ENCODE measurements at places on chromosomes 4 and X.
A peak's percentile ranks its signal among the peaks of the same experiment; 100 is the strongest.

DNA sequence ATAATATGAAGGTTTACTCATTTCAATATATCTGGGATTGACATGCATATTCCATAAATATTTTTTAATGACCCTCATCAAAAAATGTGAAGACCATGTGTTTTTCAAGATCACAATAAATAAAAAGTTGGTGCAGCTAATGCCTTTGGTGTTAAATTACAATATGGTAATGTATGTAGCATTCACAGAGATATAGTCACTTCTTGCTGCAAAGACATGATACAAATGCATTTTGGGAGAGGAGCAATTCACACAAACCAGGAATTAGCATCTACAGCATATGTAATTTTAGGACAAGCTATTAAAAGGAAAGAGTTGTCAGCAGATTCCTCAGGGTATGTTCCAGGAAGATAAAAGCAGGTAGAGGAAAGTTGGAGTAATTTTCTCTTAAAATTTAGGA, 734.5 kb upstream of the HTR2C start:
- DNase-seq, result no peak

- DNase-seq, result peak; percentile 11
These were observed 37.7 kb downstream of the FRYL start for GRCh38 chr4:48742412-48742811.

DNA sequence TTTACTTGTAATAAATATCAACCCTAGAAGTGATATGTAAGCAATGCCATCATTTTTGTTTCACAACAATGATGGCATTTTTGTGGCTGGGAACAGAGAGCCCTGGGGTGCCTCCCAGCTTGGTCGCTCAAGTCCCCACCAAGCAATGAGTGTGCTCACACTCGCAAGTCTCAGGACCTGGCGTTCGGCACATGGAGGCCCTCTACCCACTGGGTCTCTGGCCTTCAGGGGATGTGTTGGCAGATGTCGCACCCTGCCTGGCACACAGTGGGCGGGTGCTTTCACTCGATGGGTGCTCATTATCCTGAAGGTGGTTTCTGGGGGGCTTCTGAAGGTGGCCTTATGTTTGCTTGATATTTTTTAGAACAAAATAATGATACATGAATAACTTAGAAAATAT, 74.7 kb upstream of the STS start:
- DNase-seq, result no peak

DNA sequence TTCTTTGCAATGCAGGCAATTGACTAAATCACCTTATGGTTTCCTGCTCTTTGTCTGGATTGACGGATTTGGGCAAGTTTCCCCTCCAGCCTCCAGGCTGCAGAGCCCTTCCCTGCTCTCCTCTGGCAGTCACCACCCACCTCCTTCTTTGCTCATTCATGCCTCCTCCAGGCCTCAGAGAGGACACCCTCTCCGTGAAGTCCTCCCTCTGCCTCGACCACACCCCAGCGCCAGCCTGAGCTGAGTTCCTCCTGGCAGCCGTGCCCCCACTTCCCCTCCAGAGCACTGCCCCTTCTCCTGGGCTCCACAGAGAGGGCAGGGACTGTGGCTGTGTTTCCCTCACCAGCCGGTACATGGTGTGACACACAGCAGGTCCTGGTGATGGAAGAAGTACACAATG, 53.7 kb downstream of the DCTD start:
- no peak for DNase-seq

DNA sequence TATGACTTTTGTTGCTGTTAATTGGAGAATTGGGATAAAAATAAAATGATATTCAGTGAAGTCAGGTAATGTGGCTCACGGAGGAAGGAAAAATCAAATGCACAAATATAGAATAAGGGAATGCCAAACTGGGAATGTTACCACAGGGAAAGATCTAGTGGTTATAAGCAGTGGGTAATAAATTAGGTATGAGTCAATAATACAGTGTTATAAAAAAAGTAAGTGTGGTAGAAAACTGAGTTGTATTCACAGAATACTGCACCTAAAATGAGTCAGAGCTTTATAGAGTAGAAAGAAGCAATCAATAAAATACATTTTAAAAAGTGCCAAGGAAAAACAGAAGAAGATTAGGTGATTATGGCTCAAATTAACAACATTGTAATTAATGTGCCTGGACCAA, 34.5 kb downstream of the INTS12 start:
- no peak for DNase-seq

DNA sequence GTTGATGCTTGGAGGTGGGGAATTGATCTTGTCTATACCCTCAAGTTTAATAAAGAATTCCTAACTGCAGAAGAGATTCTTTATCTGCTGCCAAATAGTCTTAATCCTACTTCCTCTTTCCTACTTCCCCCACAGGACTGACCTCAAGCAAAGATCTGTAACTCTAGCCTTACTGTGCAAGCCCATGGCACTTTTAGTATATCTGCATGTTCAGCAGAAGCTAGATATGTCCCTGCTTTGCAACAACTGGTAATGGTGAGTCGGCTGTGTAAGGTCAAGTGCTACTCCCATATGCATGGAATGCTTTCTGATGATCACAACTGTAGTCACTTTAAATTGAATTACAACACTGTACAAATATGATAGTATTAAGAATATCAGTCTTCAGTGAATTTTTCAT, 26.3 kb upstream of the PDS5A start:
- DNase-seq, result peak; percentile 39

GRCh38 chrX:48794911-48795515, 6.9 kb upstream of the HDAC6 start:
- DNase-seq, result peak; percentile 68

DNA sequence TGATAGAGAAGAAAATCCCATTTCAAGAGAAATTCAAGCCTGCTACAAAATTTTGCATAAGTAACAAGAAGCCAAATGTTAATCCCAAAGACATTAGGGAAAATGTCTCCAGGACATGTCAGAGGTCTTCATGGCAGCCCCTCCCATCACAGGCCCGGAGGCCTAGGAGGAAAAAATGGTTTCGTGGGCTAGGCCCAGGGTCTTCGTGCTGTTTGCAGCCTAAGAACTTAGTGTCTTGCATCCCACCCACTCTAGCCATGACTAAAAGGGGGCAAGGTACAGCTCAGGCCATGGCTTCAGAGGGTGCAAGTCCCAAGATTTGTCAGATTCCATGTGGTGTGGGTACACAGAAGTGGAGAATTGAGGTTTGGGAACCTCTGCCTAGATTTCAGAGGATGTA, 57.8 kb upstream of the TAPT1 start:
- DNase-seq, result no peak

- DNase-seq, result peak; percentile 51
These were observed 36.8 kb upstream of the REST start for GRCh38 chr4:56870946-56871345.

DNA sequence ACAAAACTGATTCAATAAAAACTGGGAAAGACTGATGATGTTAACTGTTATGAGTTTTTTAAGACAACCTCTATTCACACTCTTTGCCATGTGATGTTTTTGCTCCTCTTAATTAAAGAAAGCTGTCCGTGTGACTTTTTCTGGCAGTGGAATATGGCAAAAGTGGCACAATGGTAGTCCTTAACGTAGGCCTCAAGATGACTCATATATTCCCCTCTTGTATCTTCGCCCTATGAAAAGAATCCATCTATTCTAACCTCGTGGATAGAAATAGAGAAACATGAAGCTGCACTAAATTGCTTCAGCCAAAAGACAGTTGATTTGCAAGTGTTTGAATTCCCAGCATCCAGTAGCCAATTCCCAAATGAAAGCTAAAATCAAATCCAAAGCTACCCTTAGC, 603.8 kb upstream of the PCDH7 start:
- DNase-seq, result no peak

DNA sequence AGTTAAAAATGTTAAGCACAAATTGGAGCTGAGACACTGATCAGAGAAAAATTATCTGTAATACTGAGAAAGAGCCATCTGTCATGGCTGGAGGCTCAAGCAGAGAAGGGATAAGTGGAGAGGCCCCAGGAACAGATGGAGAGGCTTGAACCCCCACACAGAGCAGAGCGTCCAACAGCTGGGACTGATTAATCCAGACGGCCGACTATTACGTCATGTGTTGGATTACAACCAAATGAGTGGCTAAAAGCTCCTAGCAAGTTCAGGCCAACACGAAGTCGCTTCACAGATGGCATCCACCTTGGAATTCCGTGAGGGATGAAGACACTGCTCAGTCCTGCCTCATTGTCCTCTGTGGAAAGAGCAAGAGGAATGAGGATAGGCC, 57.7 kb upstream of the ATXN3L start:
- peak; percentile 91 for DNase-seq

DNA sequence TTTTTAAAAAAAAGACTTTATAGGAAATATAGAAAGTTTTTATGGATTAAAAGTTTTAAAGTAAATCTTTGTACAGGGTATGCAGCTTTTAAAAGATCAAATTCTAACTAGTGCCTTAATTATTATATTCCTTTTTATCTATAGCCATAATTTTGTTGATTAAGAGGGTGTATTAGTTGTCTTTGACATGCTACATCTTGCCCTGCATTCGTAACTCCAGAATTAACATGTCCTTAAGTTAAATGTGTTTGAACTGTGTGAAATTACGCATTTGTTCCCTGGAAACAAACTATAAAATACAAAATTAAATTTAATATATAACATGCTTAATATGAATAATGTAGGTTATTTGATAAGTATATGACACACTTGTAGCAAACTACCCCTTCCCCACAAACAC, 66.3 kb downstream of the PTPN13 start:
- no peak for DNase-seq

DNA sequence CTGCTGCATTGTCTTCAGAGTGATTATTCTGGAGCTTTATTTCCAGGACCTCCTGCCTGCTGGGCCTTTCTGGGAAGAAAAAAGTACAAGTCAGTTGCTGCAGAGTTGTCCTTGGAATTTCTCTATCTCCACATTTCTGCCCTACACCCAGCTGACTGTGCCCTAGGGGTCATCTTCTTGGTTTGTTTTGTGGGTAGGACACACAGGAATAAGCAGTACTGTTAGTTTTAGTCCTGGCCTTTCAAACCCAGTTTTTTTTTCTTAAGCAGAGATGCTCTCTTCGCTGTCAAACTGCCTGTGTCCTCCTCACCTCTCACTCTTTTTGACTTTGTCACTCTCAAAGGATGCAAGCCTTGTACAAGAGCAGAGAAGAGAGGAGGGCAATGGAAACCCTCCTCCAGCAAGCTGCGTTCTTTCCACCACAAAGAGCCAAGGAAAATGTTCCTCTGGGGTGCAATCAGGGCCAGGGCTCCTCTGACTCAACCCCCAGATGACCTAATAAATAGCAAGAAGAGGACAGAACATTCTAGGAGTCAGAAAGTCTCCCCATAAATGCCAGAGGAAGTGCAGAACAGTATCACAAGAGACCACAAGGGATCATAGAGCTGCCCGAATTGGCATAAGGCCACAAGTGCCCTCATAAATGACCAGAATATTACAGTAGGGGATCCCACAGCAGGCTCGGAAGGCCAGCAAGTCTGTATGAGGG, 186.2 kb downstream of the RCHY1 start:
- peak; percentile 7 for DNase-seq

DNA sequence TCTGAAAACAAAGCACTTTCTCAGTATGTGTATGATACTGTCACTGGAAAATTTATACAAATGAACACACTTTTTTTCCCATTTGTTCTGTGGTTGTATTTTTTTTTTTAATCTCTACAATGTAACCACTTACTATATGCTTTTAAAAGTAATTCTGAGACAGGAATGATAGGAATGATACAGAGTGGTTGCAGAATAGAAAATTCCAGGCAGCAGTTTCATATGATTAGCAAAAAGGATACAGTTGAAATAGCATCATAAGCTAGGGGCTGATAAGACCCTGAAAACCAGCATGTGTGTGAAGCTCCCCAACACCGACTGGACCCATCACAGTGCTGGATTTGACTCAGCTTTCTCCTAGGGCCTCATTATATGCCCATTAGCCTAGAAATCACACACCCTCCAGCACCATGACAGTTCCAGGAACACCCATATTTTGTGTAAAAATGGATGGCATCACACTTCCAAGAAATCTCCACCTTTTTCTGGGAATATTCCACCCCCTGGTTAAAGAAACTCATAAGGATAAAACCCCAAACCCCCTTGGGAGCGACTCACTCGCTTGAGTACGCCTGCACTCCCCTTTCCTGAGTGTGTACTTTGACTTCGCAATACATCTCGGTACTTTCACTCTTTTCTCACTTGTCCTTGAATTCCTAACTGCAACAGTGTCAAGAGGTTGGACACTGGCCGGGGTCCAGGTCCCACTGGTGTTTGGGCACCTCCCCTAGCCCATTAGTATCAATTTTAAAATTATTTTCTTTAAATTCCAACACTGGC, 77.4 kb upstream of the AGA start:
- DNase-seq, result peak; percentile 46

GRCh38 chr4:12712648-12713339, 771.3 kb downstream of the RAB28 start:
- DNase-seq, result no peak

GRCh38 chr4:97836662-97837061, 306.6 kb downstream of the STPG2 start:
- no peak for DNase-seq

DNA sequence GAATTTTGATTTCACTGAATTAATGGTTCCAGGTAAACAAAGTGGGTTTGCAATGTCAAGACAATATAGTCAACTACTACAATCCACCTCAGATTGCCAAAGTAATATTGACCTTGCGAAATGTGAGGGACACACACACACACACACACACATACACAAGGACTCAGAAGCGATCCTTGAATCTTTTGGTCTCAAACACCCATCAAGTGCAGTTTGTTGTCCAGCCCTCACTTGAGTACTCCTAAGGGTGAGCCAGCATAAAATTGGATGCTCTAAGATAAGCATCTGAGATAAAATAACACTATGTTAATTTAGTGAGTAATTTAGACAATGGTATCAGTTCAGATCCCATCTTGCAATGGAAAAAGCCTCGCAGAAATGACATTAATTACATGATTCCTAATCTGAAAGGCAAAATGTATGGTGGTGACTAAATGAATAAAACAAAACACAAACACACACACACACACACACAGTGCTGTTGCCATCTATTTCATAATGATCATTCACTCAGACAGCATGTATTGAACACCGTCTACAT, 102.5 kb downstream of the RASL11B start:
- DNase-seq, result no peak

DNA sequence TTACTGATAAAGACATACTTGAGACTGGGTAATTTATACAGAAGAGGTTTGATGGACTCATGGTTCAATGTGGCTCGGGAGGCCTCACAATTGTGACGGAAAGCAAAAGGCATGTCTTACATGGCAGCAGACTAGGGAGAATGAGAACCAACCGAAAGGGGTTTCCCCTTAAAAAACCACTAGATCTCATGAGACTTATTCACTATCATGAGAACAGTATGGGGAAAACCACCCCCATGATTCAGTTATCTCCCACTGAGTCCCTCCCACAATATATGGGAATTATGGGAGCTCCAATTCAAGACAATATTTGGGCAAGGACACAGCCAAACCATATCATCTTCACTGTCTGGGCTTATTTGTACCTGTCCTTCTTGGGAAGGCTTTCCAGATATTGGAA, 22.8 kb upstream of the MUC7 start:
- DNase-seq, result no peak

- DNase-seq, result no peak
These were observed 322.7 kb upstream of the HAND2 start for GRCh38 chr4:173852775-173853174.

GRCh38 chr4:176920694-176921093, 128.0 kb upstream of the VEGFC start:
- peak; percentile 78 for DNase-seq

GRCh38 chrX:70208479-70208878, 26.0 kb upstream of the AWAT1 start:
- no peak for DNase-seq

- no peak for DNase-seq
These were observed 65.6 kb upstream of the BLTP1 start for GRCh38 chr4:122086338-122087065.

GRCh38 chr4:6475492-6476020, 3.1 kb upstream of the PPP2R2C start:
- no peak for DNase-seq

- DNase-seq, result peak; percentile 64
These were observed 51.5 kb upstream of the TBC1D9 start for GRCh38 chr4:140807491-140808252.
